ENCODE measurements at places on chromosomes 3 and 15.
A peak's percentile ranks its signal among the peaks of the same experiment; 100 is the strongest.

DNA sequence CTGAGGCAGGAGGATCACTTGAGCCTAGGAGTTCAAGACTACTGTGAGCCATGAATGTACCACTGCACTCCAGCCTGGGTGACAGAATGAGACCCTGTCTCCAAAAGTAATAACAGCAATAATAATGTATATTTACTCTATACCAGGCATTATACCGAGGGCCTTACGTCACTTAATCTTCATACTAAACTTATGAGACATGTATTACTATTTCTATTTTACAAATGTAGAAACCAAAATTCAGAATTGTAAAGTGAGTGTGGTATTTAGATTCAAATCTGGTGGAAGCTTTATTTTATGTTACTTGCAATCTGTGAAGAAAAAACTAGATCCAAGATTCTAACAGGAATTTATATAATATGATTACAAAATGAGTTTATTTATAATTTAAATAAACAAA is 9.7 kb upstream of the BLM start:
- DNase-seq, result no peak

GRCh38 chr15:51589881-51590568 is 32.5 kb downstream of the DMXL2 start:
- no peak for DNase-seq

GRCh38 chr3:177459401-177459800 is 262.1 kb upstream of the TBL1XR1 start:
- DNase-seq, result peak; percentile 50

- no peak for DNase-seq
Observed at GRCh38 chr3:65277798-65278197, 590.0 kb upstream of the ADAMTS9 start.

DNA sequence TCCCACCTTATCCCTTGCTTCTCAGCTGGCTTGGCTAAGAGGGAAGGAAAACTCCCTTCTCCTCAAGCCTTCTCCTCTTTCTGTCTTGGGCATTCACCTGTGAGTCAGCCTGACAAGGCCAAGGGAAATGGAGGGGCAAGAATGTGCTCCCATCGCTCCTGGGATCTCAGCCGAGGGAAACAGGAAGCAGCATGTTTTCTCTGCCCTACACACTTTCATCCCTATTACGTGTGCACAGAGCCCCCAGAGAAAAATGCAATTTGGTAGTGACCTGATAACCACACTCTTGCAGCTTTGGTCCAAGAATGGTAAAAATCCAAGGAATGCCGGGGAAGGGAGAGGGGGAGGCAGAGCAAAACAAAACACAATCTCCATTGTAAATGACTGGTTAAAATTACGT is 32.9 kb upstream of the MTMR10 start:
- DNase-seq, result peak; percentile 90

DNA sequence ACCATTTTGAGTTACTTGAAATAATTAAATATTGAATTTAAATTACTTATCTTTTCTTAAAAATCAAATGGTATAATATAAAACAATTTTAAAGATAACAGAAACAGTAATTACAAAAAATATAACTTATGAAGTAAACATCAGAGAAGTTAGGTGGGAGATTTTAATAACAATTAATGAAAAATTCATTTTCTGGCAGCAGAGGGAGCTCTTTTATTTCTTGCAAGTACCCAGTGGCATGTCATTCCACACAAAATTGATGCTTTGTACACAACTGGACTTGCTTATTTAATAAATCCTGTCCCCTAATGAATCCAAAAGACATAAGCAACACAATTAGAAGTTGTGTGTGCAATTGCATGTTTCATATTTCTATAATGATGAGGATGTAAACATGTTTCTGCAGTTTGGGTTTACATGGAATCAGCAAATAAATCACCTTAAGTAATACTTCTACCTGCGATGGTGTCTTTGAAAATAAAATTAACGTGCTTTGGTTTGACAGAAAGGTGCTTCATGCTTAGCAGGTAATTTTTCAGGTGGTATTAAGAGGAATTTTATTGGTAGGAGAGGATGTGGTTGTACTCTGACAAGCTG is 861.3 kb downstream of the ZPLD1 start:
- DNase-seq, result peak; percentile 6

GRCh38 chr15:75211436-75212199 is 9.9 kb downstream of the C15orf39 start:
- DNase-seq, result no peak

DNA sequence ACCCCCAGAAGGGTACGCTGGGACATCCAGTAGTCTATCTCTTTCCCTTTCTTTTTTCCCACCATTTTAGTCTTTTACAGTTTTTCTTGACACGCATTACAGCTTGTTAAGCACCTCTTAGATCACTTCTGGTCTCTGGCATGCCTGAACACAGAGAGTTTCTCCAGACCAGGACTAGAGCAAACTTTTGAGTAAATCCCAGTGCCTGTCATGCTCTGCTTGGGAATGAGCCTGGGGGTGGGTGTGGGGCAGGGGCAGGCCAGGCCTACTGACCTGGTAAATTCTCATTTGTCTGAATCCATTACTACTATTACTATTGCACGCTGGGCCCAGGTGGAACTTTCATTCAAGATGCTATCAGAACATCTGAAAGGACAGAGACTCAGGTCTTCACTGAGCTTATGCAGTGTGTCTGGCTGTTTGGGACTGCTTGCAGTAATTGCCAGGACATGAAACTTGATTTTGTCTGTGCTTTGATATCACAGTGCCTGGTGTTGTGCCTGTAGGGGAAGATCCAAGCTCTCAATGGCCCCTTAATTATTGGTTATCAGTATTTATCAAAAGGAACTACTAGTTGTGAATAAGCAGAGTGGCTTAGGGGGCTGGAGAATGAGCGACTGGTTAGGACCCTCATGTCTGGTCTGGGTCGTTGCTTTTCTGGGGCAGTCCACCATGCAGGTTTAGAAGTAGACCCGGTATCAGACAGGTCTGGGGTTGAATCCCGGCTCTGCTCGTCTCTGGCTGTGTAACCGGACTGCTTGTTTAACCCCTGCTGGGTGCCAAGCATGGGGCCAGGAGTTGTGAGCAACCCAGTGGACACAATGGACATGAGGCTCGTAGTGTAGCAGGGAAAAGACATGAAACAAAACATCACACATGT is 196.1 kb upstream of the TLE3 start:
- DNase-seq, result no peak

GRCh38 chr3:56838448-56838847 is 36.7 kb upstream of the ARHGEF3 start:
- no peak for DNase-seq

GRCh38 chr3:169813278-169813677 is 574 bp upstream of the LRRC34 start:
- DNase-seq, result no peak

GRCh38 chr3:184129012-184129411 is 6.1 kb upstream of the EIF2B5 start:
- DNase-seq, result peak; percentile 23

- no peak for DNase-seq
Observed at GRCh38 chr15:69320977-69321554, 22.4 kb downstream of the PAQR5 start.

DNA sequence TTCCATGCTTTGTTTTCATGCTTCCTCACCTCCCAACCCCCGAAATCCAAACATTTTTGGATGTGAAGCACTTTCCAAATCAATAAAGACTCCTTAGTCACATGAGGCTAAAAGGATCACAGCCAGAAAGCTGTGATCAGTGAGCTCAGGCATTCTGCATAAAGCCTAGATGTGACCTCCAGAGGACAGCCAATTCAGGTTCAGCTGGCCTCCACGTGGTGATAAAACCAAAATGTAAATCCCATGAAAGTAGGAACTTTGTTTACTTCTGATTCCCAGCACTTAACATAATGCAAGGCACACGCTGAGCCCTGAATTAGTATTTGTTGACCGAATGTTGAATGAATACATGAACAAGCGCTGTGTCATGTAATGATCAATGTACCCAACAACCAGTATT is 249.5 kb upstream of the EOMES start:
- no peak for DNase-seq

GRCh38 chr15:70318594-70319465 is 221.1 kb upstream of the TLE3 start:
- no peak for DNase-seq

- DNase-seq, result no peak
Observed at GRCh38 chr3:64074060-64074459, 50.8 kb upstream of the PSMD6 start.

DNA sequence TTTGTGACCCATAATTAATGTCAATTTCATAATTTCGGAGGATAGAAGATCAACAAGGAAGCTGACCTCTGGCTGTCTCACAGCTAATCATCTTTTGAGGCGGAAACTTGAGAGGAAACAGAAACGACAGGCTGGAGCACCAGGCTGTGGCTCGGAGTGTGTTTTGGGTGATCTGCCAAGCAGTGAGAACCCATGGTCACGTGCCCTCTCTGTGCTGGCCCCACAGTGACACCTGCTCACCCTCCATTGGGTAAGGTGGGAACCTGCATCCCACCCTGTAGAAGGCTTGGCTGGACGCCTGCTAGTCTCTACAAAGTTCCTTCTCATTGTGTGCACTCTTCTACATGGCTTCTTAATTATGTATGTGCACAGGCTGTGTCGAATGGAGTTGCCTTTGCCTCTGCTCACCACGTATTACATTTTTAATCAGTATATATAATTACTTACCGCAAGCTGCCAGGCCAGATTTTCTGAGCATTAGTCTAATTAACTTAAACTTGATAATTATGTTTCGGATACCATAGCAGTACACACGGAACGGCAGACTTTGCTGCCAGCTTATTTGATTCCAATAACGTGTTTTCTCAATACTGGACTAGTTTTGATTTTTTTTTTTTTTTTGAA is 719.4 kb upstream of the CFAP20DC start:
- no peak for DNase-seq

DNA sequence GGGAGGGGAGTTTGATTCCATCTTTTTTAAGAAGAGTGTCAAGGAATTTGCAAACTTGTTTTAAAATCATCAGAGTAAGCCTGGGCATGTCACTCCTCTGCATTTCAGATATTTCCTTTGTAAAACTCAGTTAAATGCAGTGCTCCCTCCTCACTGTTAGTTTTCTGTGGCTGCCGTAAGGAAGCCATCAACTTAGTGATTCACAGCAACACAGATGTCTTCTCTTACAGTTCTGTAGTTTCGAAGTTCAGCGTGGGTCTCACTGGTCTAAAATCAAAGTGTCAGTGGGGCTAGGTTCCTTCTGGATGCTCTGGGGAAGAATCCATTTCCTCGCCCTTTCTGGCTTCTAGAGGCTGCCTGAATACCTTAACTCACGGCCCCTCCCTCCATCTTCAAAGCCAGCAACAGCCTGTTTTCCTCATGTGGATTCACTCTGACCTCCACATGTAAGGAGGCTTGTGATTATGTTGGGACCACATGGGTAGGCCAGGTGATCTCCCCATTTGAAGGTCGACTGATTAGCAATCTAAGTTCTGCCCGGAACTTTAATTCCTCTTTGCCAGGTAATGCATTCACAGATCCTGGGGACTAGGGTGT is 12.4 kb downstream of the ISG20 start:
- no peak for DNase-seq

DNA sequence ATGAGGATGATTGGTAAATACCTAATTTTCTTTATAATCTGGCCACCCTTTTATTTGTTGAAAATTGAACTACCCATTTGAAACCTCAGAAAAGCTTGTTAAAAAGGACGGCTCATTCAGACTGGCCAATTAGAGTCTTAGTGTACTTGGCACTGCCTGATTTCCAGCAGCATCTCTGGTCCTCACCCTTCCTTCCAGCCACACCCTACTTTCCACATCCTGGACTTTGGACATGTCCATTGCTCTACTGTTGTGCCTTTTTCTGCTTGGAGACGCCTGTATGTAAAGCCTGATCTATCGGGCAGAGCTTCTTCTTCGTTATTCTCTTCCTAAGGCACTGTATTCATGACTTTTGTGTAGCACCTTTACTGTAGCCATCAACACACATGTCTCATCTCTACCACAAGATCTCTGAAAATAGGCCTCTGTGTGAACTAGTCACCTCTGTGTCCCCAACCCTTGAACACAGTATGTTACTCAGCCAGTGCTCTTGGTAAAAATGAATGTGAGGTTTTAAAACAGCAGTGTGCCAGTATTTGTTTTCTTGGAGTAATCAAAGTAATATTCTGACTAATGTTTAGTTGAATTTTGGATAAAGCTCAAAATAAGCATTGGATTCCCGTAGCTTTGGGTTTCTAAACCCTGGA is 6.8 kb downstream of the RBM5 start:
- no peak for DNase-seq

DNA sequence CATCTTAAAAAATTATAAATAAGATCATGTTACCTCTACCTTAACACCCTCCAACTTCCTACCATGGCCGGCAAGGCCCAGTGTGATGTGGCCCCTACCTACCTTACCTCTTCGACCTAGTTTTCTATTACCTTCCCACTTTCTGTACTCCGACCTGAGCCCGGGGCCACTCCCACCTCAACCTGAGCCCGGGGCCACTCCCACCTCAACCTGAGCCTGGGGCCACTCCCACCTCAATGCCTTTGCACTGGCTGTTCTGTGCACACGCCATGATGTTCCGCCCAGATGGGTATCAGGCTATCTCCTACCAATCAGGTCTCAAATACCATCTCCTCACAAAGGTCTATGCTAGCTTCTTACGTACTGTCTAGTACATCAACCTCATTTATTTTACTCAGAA is 66.8 kb upstream of the XXYLT1 start:
- DNase-seq, result no peak

- no peak for DNase-seq
Observed at GRCh38 chr3:172076212-172076611, 36.8 kb downstream of the FNDC3B start.

DNA sequence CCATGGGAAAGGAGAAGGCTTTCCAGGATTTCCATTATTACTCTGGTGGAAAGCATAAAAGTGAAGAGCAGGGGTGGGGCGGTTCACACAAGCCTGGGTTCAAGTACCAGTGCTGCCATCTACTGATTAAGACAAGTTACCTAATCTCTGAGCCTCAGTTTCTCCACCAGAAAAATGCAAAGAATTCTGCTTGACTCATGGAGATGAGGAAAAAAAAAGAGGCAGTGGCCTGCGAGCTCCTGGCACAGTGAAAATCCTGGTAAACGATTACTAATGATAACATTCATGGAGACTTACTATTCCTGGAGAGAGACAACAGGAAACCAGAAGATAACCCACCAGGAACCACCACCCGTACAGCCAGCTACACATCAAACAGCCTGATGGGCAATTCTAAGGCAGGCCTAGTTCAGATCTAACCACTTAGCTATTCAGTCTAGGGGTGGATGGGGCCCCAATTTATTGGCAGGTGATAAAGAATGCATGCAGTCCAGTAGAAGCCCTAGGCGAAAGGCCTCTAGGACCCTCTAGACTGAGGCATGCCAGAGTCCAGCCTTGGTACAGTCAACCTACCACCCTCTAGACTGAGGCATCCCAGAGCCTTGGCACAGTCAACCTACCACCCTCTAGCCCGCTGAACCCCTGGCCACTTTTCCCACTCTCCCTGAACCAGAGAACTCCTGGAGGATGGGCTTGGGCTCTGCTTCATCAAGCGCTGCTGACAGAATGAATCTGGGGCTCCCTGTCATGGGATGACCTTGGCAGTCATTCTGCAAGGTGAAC is 2.5 kb downstream of the AMOTL2 start:
- no peak for DNase-seq
